ENCODE measurements at places on chromosomes 7 and 10.

GRCh38 chr10:31322647-31323046 lies 3.6 kb downstream of the ZEB1 start:
- peak; percentile 48 for DNase-seq

- no peak for DNase-seq
Observed at GRCh38 chr10:56346845-56347415, 14.1 kb downstream of the ZWINT start.

GRCh38 chr10:77514870-77515269 lies 122.7 kb downstream of the KCNMA1 start:
- DNase-seq: no peak

DNA sequence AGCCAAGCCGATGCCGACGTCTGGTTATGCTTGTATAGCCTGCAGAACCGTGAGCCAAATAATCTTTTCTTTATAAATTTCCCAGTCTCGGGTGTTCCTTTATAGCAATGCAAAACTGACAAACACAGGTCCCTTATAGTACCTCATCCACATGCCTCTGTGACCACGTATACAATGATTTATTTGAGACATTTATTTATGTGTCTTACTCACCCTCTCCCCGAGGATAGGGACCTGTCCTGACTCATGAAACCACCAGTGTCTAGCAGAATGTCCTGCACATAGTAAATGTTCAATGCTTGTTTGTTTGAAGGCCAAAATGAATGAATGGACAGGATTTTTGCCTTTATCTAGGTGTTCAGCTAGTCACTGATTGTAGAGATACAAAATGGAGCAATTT lies 147.9 kb upstream of the FZD8 start:
- no peak for DNase-seq

DNA sequence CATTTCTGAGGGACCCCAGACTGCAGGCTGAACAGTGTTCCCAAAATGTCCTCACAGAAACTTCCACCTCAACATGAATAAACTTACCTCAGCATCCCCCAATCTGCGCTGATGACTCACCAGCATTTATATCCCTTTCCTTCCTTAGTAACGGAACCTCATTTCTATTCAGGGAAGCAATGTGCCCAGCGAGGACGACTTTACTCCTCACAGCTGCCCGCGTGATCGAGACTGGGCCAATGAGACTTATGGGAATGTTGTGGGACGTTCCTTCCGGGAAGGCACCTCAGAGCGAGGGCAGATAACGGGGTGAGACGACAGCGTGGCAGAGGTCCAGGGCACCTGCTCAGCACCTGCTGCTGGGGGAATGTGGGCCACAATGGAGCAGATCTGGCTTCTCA lies 73.1 kb upstream of the CAMK2B start:
- peak; percentile 72 for DNase-seq
